ENCODE measurements at places on chromosomes 3 and 15.

- DNase-seq: no peak
Observed at GRCh38 chr3:141191097-141191749, 40.4 kb upstream of the PXYLP1 start.

GRCh38 chr3:144822671-144823070 lies 851.0 kb downstream of the DIPK2A start:
- no peak for DNase-seq

GRCh38 chr3:94082391-94082937 lies 19.6 kb downstream of the NSUN3 start:
- DNase-seq: no peak

DNA sequence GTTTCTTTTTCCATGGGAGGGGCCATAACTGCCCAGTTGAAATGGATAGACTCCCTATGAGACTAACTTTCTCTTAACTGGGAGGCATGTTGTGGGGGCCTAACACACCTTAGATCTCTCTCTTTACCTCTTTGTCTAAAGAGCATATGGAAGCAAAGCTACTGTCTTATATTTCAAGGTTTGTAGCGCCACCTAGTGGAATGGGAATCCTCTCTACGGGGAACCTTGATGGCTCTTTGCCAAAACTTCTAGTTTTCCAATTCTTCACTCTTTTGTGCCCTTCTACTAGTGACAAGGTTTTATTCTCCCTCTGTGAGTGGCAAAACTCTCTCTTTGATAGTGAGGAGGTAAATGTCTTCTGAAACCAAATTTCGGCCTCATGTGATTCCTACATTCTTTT lies 1030.4 kb upstream of the CADM2 start:
- no peak for DNase-seq

DNA sequence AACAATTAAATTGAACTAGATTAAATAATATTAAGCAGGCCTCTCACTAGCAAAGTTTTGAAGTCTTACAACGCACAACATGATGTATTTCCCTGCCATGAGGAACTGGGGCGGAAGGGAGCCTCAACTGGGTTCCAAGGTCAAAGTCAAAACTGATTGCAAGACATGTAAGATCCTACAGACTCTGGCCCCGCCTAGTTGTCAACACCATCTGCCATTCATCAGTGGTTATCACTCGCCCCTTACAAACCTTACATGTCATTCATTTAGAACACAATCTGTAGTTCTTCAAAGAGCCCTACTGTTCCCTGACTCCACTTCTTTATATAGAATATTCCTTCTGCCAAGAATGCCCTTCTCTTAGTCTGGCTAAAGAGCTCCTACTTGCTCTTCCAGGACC lies 10.0 kb downstream of the ATP13A3 start:
- no peak for DNase-seq

DNA sequence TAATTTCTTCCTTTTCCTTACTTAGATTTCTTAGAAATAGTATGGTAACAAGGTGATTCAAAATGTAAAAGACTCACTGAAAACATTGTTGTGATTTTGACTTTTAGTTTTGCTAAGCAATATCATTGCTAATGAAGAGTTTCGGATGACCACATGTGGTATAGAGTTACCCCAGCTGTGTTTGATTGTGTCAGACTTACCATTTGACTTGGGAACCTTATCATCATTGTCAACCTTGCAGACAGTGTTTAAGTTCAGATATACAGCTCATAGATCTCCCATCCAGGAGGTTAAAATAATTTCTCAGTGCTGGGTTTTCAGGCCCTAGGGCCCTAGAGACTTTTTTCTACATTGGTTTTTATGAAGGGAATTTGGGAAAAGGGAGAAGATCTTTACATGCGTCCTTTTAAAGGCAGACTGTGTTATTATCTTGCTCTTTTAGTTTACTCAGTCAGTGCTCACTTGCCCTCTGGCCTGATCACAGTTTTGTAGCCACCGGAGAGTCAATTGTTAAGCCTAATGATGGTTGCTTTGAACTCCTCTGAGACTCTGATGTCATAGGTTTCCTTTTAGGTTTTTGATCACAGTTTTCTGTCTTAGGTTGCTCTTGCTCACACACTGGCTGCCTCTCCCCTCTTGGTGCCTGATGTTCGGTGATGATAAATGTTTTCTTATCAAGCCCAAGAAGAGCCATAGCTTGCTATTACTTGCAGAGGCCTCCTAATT lies 133.5 kb upstream of the ZPLD1 start:
- no peak for DNase-seq

GRCh38 chr3:126442094-126442855 lies 33.4 kb downstream of the ZXDC start:
- DNase-seq: no peak
